Pancreas (tissue), 10 donors: ENCODE measurements at places on chromosomes 12 and 14.

DNA sequence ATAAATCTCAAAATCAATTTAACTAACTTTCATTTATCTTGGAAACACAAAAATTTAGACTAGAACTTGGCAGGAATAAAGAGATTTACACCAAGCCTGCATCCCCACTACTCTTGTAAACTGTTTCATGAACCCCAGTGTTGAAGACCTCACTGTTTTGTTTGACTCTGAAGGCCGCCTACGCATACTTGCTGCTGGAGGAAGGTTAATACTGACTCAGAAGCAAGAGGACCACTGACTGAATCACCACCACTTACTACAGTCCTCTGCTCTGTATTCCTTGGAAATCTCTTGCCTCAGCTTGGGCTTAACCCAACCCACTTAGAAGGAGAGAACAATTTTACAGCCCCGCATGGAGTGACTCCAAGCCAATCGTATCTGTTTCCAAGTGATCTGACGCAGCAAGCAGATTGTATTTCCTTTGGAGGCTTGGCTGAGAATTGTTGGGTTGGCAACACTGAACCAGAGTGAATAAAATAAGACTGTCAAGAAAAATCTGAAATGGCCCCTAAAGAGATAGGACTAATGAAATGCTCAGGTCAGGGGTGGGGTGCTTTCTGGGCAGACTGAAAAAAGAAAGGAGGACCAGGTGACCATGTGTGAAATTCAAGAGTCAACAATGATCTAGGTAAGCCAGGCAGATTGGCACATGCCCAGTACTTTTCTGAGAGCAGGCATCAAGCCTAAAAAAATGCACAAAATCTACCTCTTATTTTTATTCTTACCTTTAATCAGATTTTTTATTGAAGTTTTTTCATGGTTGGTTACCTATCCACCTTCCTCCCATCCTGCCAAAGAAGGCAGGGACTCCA lies 248.6 kb downstream of the ZFP36L1 start:
- DNase-seq, result peak; percentile 72

DNA sequence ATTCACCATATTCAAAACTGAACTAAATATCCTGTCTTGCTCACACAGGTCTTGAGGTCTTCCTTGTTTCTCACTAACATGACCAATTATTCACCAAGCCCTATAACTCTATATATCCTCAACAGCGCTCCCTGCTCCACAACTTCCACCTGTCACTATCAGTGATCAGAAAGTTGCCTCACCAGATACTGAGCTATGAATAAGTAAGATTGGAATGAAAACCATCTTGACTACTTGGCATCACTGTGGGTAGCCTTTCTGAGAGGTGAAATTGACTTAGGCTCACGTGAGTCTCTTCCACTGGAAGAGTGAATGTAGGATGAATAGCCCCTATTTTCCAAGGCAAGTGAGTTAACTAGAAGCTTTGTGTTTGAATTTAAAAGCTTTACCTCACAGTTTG lies 167.1 kb downstream of the PIK3C2G start:
- DNase-seq, result no peak

DNA sequence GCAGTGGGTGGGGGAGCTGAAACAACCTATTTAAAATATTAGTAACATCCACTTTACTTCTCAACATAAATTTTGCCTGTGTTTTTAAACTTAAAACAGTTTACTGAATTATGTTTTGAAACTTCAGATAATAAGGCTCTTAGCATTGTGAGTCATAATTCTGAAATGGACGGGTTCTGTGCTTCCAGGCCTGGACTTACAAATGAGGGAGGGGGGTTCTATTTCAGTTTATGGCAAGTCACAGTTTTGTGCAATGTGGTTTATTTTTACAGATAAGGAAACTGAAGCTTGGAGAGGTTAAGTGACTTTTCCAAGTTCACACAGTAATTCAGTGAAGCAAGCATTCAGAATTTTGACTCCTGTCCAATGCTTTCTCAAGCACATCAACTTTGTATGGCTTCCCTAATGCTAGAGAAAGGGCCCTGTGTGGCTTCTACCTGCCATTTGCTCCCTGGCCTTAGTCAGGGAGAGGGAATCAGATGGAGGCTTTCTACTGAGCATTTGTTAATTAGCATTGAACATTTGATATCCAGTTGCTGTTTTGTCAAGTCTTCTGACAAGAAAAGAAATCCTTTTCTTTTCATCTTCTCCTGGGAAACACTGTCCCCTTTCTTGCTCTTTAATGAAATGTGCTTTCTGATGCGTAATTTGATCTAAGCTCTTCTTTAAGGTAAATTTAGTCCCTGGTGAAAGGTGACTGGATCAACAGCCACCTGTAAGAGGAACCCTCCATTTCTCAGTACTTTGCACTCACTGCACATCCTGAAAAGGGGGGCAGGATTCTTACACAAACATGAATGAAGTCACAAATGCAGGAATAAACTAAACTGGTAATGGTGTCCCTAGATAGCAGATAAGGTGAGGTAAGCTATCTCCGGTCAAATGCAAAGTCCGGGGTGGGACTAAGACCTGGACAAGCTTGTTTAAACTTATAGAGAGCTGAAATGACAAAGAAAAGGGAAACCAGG lies 2.5 kb upstream of the SALL2 start:
- no peak for DNase-seq

DNA sequence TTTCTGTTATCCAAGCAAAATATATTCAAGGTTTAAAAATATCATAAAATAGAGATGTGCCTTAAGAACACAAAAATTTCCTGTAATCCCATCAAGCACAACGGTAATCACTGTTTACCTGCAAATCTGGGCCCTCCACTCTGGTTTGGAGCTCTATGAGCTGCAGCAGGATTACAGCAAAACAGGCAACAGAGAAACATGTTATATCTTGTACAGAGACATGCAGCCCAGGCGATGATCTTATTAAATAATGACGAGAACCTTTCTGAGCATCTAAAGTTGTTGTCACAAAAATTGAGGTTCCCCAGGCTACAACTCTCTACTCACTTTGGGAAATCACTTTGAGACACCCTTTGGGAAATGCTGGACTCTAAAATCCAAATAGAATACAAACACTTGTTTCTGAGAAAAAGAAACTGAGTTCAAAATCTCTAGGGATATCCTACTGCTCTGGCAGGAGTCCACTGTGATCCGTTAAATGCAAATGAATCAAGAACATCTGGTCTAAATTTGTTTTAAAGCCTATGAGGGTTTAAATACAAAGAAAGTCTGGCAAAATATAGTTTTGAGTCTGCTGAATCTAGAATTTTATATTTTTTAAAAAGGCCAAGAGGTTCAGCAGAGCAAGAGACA lies 36.3 kb downstream of the STON2 start:
- no peak for DNase-seq

GRCh38 chr12:12507121-12507520 lies 55.5 kb downstream of the DUSP16 start:
- DNase-seq, result no peak

DNA sequence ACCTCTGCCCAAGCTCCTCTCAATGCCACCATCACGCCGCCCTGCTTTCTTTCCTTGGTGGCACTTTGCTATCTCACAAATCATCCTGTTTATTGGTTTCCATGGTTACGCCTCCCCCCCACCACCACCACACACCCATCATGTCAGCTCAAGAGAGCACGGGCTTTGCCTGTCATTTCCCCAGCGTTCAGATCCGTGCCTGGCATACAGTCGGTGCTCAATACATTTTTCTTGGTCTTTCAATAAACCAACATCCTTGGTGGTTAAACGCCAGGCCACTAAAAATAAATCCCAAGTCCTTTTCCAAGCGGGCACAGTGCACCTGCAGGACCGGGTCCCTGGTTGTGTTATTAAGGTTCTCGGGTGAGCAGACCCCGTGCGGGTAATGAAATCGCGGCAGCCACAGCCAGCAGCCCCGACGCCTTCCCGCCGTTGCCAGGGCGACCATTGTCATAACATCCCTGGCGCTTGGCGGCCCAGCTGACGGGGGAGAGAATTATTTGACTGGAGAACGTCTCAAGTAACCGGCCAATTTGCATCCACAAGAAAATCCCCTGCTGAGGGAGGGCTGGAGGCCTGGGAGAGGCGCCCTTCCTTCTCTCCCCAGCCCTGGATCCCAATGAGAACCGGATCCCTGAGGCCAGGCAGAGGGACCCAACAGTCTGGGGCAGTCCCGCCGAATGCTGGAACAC lies 92.9 kb downstream of the KSR2 start:
- no peak for DNase-seq
